ENCODE measurements at places on chromosomes 7 and 10.

- no peak for DNase-seq
These were observed 100.6 kb downstream of the KAT6B start for GRCh38 chr10:74926791-74927585.

DNA sequence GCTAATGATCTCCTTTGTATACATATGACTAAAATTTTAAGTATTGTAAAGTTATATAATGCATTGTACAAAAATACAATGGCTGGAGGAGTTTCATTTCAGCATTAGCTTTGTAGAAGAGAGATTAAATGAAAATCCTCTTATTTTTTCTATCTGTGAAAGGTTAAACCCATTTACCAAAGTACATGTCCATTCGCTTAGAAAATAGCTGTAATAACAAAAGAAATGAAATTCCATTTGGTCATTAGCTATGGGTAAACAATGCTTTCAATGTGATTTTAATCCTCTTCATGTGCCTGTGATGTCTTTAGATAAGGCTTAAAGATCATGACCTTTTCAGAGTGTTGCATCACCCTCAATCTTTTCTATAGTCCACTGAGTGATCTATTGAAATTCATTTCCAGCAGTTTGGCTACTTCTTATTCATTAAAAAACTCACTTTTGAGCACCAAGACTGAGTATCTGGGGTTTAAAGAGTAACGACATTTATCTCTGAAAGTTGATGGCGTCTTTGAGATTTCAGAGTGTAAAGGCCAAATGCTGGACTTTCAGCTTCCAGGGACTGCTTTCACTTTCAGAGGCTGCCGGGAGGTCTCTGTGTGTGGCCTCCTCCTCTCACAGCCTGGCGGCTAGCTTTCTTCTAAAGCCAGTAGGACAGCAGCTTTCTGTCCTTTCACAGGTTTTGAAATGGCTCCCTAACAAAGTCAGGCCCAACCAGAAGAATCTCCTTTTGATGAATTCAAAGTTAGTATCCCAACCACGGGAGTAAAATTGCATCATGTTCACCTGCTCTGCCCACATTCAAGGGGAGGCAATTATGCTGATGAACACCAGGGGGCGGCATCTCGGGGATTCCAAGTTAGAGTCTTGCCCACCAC is 701.4 kb upstream of the COBL start:
- DNase-seq: no peak

DNA sequence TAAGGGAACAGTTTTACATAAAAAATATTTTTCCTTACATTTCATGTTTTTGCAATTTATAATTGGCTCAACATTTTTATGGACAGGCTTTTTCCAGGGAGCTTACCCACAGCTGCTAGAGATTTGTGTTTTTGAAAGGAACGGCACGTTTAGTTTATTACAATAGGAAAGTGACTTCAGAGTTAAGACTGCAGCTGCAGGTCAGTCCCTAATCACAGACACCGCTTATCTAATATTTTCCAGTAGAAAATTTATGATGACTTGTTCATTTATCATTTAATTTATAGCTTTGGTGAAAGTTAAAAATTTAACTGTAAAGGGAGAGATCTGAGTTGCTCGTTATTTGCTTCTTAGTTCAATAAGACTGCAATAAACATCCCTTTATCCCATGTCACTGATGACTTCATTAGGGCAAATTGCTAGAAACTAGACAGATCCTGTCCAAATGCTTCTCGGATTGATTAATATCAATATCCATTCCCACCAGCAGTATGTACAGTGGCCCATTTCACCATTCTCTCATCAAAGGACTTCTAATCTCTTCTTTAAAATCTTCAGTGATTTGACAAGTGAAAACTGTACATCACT is 97.0 kb upstream of the ODAD2 start:
- no peak for DNase-seq

- DNase-seq: no peak
These were observed 1247.4 kb upstream of the SORCS1 start for GRCh38 chr10:108411894-108412293.

DNA sequence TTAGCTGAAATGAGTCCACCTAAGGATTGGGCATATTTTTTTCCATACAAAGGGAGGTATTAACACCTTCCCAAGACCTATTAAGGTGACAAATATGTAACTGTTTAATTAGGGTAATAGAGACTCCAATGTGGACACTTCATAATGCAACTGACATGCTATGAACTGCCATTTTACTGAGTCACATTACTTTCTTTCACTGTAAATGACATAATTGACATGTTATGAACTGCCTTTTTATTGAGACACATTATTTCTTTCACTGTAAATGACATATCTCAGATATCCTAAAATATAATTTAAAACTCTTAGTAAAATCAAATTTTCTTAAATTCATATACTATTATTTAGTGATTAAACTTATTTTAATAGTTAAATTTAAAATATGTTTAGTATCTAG is 528.8 kb upstream of the PCDH15 start:
- no peak for DNase-seq

DNA sequence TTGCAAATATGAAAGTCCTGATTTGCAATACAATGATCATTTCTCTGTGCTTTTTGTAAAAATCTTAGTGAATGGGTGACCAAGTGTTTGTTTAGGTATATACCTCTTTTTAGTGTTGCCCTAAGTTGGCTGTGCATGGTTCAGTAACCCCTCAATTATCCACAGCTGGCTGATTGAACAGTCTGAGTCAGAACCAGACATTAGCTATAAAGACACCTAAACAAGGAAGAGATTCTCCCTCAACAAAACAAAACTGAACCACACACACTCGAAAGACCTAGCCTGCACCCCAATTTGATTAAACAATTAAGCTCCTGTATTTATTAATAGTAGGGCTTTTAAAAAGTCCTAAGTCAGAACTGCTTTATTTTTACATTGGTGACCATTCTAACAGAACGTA is 2.8 kb downstream of the RSBN1L start:
- DNase-seq: no peak

Data from activated CD8-positive, alpha-beta memory T cell treated with anti-CD3 and anti-CD28 coated beads for 1 hour (primary cell).